ENCODE measurements at places on chromosomes 11 and 22.

- DNase-seq, result no peak
Observed at GRCh38 chr11:96506953-96507354, 117.1 kb downstream of the JRKL start.

DNA sequence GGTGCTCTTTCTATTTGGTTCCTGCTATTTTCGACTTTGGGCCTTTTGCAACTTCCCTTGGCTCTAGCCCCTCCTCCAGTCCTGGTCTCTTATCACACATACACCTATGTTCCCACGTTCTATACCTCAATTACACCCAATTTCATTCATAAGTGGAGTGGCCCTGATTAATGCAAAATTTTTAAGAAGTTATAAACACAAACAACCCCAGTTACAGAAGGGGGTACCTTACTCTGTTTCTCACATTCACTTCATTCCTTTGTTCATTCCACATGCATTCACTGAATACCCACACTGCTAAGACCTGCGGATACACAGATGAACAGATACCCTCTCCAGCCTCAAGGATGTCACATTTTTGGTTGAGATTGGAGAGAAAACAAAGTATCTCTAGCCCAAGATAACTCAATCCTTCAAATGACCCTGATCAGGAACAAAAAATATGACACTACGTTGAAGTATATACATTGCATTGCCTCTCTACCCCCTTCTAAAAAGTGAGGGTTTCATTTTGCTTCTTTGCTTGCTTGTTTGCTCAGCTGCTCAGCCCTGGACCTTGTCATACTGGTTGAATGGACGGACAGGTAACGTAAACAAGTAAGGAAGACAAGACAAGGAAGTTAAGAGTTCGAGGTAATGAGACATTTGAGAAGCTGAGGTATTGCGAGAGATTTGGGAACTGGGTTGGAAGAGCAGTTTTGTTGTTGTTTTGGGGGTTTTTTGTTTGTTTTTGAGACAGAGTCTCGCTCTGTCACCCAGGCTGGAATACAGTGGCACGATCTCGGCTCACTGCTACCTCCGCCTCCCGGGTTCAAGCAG, 3.6 kb upstream of the VPS37C start:
- DNase-seq, result no peak

DNA sequence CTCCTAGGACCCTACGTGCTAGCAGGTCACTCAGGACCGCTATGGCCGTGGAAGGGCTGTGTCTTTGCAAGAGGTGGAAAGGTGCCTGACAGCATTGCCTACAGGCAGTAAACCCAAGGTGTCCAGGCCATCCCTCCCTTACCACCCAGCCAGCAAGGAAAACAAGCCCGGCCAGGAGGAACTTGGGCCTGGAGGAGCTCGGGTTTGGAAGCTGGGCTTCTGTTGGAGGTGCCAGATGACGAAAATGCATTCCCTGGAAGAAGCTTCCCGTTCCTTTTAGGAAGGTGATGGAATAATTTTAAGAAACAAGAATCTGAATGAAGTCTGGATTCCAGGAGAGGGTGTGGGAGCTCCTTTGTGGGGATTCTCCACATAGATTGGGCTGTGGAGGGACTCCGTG, 23.6 kb downstream of the FBLN1 start:
- DNase-seq, result no peak

GRCh38 chr11:7563281-7563680, 49.5 kb downstream of the PPFIBP2 start:
- no peak for DNase-seq

DNA sequence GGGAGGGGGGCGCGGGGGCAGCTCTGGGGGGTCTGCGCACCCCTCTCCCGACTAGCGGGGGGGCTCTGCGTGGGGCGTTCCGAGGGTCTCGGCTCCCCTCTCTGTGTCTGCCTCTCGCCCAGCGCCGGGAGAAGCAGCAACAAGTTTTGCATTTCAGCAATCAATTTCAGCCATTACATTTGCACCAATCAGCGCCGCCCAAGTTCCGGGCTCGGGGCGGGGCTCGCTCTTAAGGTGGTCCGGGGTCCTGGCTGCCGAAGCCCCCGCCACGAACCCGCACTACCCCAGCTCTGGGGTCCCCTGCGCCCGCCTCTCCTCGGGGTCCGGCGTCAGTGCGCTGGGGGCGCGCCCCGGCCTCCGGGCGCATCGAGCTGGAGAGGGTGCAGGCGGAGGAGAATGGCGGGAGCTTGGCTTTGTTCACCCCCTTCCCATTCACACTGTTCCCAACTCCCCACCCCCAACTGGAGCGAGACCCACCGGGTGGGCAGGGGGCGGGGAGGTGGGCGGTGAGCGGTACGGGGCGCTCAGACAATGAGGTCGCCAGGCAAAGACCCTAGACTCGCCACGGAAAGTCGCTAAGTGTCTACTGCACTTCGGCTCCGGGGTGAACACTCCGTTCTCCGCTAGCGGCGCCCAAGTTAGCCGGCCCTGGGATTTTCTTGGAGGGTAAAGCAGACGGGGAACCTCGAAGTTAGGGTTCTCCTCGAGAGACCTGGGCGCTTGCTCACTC, at the start of gene MN1:
Gene MN1, minus strand, starts transcription at position 141 of the 730 bp plus-strand sequence. CDS start 1,213 bp downstream, outside the sequence.
- DNase-seq, result no peak

- DNase-seq, result no peak
Observed at GRCh38 chr11:20036626-20037335, 123.5 kb downstream of the DBX1 start.

DNA sequence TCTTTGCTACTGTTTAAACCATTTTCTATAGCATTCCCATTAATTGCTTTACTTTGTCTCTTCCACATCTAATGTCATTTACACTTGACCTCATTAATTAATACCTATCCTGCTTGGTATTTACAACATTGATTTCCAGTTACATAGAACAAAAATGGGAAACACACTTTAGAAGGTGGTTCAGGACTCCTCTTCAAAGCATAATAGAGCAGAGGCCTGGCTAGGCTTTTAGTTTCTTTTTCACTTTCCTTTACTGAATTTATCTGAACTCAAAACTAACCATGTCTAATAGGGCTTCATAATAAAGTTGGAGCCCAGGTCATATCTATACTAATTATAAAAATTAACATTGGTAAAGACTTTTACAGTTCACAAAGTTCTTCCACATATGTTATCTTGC, 648.0 kb upstream of the KIRREL3 start:
- DNase-seq, result no peak

DNA sequence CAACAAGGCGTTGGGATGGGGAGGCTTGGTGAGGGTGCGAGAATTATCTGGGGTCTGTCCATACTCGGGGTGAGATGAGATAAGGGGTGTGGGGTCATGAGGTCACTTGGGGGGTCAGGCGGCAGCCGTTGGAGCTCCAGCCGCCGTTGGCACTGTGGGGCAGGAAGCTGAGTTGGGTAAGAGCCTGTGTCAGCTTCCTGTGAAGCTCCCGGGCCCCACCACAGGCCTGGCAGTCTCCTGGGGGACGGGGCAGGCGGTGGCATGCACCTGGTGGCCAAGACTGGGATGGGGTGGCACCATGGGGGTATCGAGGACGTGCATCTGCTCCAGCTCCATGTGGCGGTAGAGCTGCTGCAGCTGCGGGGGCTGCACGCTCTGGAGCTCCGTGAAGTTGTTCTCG, 7.1 kb upstream of the MYBPC3 start:
- no peak for DNase-seq

DNA sequence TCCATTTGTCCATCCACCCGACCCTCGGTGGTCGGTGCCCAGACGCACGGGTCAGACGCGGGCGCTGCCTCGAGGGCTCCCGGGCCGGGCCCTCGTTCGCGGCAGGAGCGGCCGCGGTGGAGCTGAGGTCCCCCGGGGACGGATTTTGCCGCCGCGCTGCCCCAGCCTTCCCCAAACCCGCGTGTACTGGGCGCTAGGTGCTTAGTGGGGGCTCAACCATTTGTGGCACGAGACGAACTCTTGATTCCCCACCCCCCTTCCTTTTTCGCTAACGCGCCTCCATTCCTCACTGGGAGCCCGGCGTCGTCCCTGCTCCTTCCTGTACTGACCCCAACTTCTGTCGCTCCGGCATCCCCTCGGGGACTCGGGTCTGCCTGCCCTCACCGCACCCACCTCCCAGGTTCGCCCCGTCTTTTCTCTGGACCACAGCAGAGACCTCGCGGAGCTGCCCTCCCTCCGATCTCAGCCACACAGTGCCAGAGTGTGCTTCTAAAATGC, 789 bp upstream of the CBX7 start:
- no peak for DNase-seq

DNA sequence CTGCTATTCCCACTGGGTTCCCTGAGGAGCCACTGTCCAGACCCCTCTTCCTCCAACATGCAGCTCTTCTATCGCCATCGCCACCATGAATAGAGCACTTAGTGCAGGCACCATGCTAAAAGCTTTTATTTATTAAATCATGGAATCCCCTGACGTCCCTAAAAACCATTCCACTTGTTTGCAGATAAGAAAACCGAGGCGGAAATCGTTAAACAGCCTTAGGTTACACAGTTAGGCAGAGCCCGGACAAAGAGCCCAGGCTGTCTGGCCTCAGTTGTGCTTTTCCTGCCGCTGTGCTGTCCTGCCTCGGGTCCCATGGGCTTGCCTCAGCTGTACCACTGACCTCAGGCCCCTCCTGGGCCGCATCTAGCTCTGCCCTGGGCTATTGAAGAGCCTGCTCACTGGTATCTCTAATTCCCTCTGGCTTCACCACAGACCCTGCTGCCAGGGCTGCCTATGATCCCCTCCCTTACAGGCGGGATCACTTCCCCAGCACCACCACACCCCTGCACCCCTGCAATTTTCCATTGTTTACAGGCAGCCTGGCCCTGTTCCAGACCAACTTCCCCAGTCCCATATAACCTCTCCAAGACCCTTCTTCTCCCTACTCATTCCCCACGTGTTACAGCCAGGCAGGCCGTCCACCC, 13.0 kb upstream of the TUB start:
- DNase-seq, result no peak

- no peak for DNase-seq
Observed at GRCh38 chr11:128497061-128497775, 90.1 kb downstream of the ETS1 start.

DNA sequence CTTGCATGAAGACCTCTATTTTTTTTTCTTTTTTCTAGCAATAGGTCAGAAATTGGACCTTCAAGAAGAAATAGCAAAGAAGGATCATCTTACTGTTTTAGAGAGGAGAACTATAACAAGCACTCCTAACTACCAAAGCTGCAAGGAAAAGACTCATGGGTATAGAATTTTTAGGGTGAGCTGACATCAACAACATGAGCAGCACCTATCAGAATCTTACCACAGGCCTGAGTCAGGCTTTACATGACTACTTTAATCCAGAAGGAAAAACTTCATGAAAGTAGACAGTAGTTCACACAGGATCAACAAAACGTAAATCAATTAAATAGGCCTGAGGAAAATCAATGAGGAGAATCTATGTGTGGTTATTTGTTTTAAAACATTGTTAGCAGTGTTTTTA, 130.5 kb downstream of the FAM76B start:
- no peak for DNase-seq

GRCh38 chr11:86360775-86361395, 13.8 kb upstream of the CCDC81 start:
- no peak for DNase-seq
